ENCODE measurements at places on chromosomes 1 and 21. TPM values are rescaled to one million over a fixed set of nuclear protein-coding genes. Genes with fewer than 3 reads are reported as not detected.

NCF2 gene
- 18.1 TPM for polyA plus RNA-seq

NTMT2 gene
- not detected for polyA plus RNA-seq

C1orf87 gene
- polyA plus RNA-seq, result not detected

KRTAP26-1 gene
- polyA plus RNA-seq, result not detected

GBP4 gene
- 10.1 TPM for polyA plus RNA-seq

LCE3D gene
- polyA plus RNA-seq, result not detected

GLIS1 gene
- polyA plus RNA-seq, result not detected

MX2 gene
- 36.6 TPM for polyA plus RNA-seq

CD247 gene
- 63.3 TPM for polyA plus RNA-seq

HEYL gene
- polyA plus RNA-seq, result not detected

TRIM67 gene
- polyA plus RNA-seq, result not detected

TTC22 gene
- polyA plus RNA-seq, result 3.6 TPM

FCRL2 gene
- polyA plus RNA-seq, result 52.3 TPM

PRELP gene
- not detected for polyA plus RNA-seq

IL20 gene
- polyA plus RNA-seq, result not detected

CDC7 gene
- 1.8 TPM for polyA plus RNA-seq

FAM167B gene
- polyA plus RNA-seq, result not detected

CD160 gene
- polyA plus RNA-seq, result 1.8 TPM

AQP10 gene
- polyA plus RNA-seq, result not detected

DCST2 gene
- polyA plus RNA-seq, result not detected

CFAP410 gene
- 36.4 TPM for polyA plus RNA-seq

ICOSLG gene
- polyA plus RNA-seq, result 8.5 TPM

PTGFRN gene
- not detected for polyA plus RNA-seq

CFHR2 gene
- not detected for polyA plus RNA-seq

PRAMEF8 gene
- not detected for polyA plus RNA-seq

CD48 gene
- polyA plus RNA-seq, result 129 TPM

PITHD1 gene
- 73.6 TPM for polyA plus RNA-seq

OPTC gene
- not detected for polyA plus RNA-seq

CLDN17 gene
- polyA plus RNA-seq, result not detected

TSPAN1 gene
- not detected for polyA plus RNA-seq

RWDD3 gene
- 44.3 TPM for polyA plus RNA-seq

NUDT4B gene
- 5.8 TPM for polyA plus RNA-seq

AGBL4 gene
- polyA plus RNA-seq, result not detected

UTS2 gene
- polyA plus RNA-seq, result not detected

TCHH gene
- polyA plus RNA-seq, result not detected

CDK18 gene
- polyA plus RNA-seq, result 0.95 TPM

DYNLT5 gene
- not detected for polyA plus RNA-seq

POU3F1 gene
- not detected for polyA plus RNA-seq

LRRC38 gene
- not detected for polyA plus RNA-seq

RGS1 gene
- 119 TPM for polyA plus RNA-seq

CLDN19 gene
- not detected for polyA plus RNA-seq

VCAM1 gene
- not detected for polyA plus RNA-seq

All from IgD-negative memory B cell (primary cell).